ENCODE measurements at places on chromosomes 7 and 10.

DNA sequence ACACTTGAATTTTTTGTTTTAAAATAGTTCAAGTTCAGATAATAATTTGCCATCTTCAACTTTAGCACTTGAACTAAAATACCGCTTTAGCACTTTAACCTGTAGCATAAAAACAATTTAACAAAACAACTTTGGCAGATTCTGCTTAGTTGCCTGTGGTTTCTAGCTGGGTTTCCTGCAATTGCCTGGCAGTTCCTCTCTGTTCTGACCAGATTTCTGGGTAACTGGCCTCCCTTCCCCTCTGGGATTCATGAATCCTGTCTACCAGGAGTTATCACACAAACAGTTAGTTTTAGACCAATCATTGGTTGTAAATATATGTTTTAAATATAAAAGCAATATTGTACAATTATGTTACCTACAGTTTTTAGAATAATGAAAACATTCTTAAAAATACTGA lies 89.8 kb upstream of the HDAC9 start:
- no peak for DNase-seq

GRCh38 chr10:72574636-72575035 lies 51.2 kb downstream of the MICU1 start:
- no peak for DNase-seq

DNA sequence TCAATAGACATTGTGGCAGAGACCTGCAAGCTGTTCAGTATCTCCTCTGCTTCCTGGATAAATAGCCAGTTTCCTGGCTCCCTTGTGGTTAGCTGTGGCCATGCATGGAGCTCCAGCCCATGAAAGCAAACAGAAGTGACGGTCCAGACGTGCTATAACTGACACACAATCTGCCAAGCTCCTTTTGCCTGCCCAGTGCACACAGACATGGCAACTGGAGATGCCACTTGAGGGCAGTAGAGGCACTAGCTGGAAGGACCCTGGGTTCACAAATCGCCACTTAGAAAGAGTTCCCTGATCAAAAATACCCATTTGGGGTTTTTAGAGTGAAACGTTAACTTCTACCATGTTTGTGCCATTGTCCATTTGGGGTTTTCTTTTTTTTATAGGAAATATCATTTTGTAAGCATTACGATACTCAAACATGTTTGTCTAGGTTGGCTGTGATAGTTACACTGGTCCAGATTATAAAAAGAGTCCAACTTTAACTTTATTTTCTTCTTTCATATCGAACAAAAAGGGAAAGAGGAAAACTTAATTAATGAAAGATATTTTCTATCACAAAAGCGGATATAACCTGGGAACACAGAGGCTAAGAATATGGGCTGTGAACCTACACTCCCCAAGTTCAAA lies 31.3 kb downstream of the KIN start:
- DNase-seq: peak; percentile 4

GRCh38 chr7:21028186-21028585 lies 241.5 kb upstream of the SP8 start:
- no peak for DNase-seq

- no peak for DNase-seq
Observed at GRCh38 chr10:101291331-101292193, 62.3 kb upstream of the LBX1 start.

GRCh38 chr10:21314111-21314626 lies 211.3 kb downstream of the SKIDA1 start:
- no peak for DNase-seq

GRCh38 chr7:149443523-149443922 lies 17.3 kb downstream of the ZNF777 start:
- DNase-seq: no peak

DNA sequence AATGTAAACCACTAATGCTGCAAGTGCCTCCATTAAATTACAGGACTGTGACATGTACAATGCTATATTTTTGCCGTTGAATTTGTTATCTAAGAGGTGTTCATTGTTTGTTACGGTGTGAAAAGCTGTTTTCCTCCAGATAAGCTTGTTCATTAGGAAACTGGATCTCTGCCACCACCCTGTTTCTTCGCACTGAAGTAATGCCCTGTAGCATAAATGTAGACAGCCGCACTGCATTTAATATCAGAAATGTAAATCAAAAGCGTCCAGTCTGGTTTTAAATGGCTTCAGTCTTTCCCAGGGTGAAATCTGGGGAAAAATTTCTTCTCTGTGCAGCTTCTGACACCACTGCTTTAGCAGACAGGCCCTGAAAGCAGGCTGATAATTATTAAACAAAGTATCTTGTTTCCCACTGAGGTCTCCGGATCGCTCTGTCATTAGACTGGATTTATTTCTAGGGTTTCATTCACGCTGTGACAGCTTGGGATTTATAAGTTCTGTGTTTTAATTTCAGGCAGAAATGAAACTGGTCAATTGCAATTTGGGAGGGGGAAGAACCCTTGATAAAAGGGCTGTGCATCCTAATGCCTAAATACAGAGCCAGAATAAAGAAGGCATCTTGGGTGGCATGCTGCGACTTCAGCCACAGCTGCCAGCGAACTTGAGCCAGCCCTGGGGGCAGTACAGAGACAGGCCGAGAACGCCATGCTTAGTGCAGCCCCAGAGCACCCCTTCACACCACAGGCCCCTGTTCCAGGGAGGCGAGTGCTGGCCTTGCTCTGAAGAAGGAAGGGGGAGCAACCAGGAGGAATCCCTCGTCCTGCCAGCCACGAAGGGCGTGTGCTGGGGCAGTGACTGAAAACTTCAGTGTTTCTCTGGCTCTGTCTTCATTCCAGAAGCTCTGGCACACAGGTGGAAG lies 547.7 kb upstream of the GALNT17 start:
- DNase-seq: no peak

GRCh38 chr7:99772565-99772964 lies 11.4 kb downstream of the CYP3A4 start:
- no peak for DNase-seq

DNA sequence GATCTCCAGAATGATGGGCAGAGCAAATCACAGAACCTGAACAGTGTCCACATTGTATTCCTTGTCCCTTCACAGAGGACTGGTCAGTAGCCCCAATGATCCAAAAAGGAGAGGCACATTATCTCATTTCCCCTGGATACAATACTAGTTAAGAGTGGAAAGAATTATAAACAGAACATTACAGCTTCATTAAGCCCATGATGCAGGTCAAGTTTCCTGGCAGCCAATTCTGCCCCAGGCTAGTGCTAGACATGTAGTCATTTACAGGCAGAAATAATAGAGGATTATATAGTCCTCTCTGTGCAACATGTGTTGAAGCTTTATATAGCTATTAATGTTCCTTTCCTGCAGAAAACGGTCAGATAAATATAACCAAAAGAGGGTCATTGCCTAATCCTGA lies 124.3 kb upstream of the WNT16 start:
- no peak for DNase-seq

- DNase-seq: no peak
Observed at GRCh38 chr7:79090543-79090942, 362.9 kb downstream of the MAGI2 start.

GRCh38 chr7:92808006-92808405 lies 28.4 kb downstream of the CDK6 start:
- no peak for DNase-seq

GRCh38 chr7:110600956-110601355 lies 490.0 kb upstream of the LRRN3 start:
- no peak for DNase-seq

DNA sequence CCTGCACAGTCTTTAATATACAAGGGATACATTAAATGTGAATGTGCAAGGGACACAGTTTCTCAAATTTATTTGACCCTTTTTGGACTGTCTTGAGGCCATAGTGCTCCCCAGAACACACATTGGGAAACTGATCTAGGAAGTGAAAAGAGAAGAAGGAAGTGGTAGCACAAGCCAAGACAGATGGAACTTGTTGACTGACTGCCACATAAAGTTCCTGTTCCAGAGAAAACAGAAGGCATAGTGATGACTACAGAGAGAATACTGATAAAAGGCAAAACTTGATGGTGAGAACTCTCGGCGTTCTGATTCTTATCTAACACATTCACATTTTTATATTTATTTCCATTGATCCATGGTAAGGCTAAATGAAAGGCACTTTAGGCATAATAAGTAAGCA lies 1216.4 kb downstream of the CNTNAP2 start:
- DNase-seq: no peak

DNA sequence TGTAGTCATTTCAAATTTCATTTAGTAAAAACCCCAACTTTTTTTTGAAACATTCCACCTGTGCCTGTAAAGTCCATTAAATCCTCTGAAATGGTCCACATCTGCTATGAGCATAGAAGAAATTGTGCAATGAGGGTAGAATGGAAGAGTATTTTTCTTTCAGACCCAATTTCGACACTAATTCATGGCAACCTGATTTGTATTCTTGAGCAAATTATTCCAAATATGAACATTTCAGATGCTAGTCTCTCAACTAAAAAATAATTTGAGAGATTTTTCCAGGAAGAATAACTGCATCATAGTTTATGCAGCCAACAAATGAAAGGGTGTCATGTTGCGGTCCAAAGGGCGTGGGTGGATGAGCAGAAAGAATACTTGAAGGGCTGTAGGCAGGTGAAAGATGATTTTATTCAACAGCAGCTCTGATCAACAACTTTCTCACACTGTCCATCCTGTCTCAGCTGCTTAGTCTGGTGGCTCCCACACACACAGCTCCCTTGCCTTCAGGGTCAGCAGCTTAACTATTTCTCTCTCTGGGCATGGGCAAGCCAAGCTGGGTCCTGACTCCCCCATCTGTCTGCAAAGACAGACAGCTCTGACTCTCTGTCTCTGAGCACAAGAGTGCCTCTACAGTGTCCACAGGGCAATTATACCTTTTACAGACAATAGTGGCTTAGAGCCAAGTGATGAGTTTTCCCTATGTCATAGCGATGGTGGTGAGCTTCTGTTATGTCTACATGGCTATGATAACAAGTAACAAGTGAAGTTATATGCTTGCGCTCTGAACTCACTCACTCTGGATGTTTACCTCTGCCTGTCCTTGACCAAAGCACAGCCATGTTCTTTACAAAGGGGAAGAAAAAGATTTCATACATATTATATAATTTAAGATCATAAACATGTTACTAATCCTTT lies 11.5 kb downstream of the STEAP2 start:
- no peak for DNase-seq

- no peak for DNase-seq
Observed at GRCh38 chr10:5894873-5895272, 4.8 kb downstream of the FBH1 start.

DNA sequence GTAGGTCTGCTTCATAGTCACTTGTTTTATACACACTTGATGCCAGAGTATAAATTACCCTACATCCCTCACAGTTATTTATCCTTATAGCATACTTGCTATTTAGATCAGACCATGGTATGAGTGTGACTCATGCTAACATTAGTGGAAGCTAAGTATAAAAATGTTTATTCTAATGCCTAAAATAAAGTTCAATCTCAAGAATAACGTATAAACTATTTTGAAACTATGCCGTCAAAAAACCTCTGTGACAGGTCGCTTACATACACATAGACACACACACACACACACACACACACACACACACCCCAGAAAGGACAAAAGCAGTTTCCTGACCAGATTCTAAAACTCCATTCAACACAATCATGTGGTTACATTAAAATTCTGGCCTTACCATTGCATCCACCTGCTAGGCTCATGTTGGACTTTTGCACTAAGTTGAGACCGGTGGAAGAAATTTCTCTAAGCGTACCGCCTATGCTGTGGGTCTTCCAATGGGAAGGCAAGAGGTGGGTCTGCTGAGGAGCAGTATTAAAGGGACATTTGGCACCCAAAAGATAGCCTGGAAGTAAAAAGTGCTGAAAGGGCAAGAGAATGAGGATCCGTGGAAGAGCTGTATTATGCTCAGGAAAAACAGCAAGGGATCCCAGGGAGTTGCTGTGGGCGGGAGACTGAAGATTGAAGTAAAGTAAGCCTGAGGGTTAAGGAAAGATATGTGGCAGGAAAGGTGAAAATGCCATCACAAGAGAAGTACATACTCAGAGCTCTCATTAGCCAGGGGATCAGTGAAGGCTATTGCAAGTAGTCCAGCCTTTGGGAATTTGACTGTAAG lies 5.0 kb downstream of the FOXP2 start:
- no peak for DNase-seq

DNA sequence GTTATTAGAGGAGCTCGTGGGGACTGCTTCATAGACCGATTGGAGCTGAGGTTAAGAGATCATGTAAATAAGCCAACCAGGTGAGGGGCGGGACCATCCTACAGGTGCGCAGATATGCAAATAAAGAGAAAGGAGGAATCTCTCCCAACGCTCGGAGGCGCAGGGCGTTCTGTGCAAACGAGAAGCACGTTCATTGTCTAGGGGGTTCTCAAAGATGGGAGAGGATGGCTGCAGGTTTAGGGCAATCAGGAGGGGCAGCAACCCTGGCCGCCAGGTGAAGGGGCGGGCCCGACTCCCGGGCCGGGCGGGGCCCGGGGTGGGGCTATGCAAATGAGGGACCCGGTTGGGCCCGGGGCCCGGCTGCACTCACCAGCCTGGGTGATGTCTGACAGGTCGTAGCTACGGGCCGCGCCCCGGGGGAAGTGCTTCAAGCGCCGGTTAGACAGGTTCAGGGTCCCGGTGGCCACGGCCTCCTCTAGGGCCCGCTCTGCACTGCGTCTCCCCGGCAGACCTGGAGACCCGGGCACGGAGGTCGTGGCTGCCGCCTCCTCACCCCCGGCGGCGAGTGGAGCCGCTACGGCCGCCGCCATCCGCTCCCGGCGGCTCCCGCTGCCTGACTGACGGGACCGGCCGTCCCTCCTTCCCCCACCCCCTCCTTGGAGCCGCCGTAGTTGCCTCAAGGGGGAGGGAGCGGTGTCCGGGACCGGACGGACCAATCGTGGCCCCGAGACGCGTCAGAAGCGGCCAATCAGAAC lies at the start of gene LRCH4:
TSS of gene LRCH4 (minus strand) at position 619 of the 755 bp plus-strand sequence. CDS start at position 590, 29 bp downstream.
- DNase-seq: no peak

GRCh38 chr10:44261296-44261695 lies 123.6 kb downstream of the CXCL12 start:
- DNase-seq: no peak

- DNase-seq: no peak
Observed at GRCh38 chr7:4256286-4256685, 425.8 kb upstream of the FOXK1 start.

GRCh38 chr10:37952926-37953325 lies 23.5 kb downstream of the ZNF25 start:
- DNase-seq: no peak

GRCh38 chr10:131751827-131752775 lies 148.7 kb upstream of the PPP2R2D start:
- DNase-seq: no peak

- no peak for DNase-seq
Observed at GRCh38 chr7:157650801-157651200, 314.0 kb downstream of the DNAJB6 start.

DNA sequence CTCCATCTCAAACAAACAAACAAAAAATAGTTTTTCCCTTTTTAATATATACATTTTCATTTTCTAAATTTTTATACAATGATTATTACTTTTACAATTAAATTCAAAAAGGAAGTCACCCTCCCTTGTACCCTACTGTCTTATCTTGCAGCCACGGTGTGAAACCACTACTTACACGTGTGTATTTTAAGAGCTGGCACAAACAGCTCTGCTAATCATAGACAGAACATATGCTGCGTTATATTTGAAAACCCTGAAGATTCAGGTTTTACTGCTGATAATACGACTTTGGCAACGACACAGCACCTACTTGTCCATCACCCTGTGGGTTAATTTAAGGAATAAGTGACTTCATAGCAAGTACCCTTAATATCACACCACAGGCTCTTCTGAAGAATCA lies 991 bp downstream of the ANKRD61 start:
- no peak for DNase-seq

GRCh38 chr10:124003070-124003419 lies 90.4 kb downstream of the CHST15 start:
- DNase-seq: no peak

All from GM12864 (cell line).